Adrenal gland (tissue), 19 donors: ENCODE measurements at places on chromosomes 3 and 15.

GRCh38 chr15:39359771-39360170 lies 221.1 kb upstream of the THBS1 start:
- no peak for DNase-seq

- DNase-seq = no peak
These were observed 3.0 kb downstream of the DUT start for GRCh38 chr15:48334260-48334659.

DNA sequence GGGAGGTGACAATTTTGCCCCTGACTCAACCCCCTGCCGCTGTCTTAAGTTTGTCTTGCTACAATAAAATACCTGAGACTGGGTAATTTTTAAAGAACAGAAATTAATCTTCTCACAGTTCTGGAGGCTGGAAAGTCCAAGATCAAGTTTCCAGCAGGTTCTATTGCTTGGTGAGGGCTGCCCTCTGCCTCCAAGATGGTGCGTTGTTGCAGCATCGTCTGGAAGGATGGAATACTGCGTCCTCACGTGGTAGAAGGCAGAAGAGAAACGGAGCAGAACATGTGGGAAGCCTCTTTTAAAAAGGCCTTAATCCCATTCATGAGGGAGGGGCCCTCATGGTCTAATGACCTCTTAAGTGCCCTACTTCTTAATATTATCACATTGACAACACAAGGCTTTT lies 87.3 kb upstream of the SNTN start:
- no peak for DNase-seq

GRCh38 chr3:141796081-141796888 lies 33.1 kb downstream of the GRK7 start:
- DNase-seq = peak; percentile 13

DNA sequence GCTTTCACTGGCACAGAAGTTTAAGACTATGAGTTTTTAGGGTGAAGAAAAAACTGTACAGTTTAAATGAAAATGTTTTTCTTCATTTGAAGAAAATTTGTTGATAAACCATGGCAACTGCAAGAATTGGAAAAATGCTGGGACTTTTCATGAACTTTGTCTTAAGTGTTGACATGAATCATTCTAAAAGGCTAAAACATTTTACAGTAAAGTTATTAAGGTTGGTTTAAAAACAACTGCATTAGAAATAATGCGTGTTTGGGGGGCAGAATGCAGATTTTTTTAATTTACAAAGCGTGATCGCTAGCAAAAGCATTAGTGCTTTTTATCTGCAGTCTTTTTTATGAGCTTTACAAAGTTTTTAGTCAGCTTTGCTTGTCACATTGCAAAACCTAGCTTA lies 601.9 kb upstream of the TGFBR2 start:
- DNase-seq = no peak

- peak; percentile 47 for DNase-seq
These were observed 40.6 kb upstream of the NMNAT3 start for GRCh38 chr3:139718415-139718814.

GRCh38 chr3:160601288-160601687 lies 35.9 kb upstream of the KPNA4 start:
- no peak for DNase-seq

DNA sequence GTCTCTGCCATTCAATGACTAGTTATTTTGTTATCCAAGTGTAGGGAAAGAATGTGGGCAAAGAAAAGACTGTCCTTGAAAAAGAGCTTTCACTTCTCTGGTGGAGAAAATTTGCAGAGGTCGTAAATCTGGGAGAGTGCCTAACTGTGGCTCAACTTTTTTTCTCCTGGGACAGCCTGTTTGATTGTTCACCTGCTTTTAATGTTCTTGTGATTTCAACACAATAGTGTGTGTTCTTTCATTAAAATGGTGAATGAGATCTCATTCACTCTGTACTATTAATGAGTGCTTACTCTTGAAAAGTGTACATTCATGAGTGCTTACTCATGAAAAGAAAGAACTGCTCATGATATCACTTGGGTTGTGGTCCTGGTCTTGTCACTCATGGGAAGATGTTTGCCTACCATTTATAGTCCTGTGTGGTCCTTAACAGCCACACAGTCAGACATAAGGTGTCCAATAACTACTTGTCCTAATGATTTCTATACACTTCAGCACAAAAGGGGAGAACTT lies 567.3 kb downstream of the GRM7 start:
- DNase-seq = no peak
